ENCODE measurements at places on chromosomes 1 and 21.

DNA sequence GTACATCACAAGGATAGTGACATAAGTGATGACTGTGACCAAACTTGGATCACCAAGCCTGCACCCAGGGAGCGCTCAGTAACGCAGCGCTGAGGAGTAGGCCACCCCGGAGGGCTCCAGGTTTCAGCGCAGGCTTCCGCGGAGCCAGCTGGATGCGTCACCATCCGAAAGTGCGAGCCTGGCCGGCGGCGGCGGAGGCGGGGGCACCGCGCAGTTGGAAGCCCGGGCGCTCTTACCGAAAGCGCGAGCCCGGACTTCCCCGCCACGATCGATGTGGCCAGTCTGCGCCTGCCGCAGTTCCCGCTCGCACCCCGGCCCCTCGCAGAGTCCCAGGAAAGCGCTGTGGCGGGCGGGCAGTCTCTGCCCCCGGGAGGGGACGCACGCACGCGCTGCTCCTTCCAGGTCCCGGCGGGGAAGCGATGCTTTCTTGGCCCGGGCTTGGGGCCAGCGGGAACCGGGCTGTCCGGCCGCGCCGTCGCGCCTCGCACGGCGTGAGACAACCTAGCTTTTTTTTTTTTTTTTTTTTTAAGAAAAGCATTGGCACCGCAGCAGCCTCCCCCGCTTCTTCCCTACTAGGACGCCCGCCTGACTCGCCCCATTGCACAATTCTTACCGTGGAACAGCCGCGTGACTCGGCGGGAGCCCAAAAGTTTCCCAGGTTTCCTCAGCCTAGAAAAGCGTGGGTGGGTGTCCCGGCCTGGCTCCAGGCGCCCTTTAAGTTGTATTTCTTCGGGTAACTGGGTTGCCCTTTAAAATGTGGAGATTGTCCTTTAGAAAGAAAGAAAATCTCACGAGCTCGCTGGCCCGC lies 36.4 kb upstream of the JAK1 start:
- peak; percentile 93 for DNase-seq

DNA sequence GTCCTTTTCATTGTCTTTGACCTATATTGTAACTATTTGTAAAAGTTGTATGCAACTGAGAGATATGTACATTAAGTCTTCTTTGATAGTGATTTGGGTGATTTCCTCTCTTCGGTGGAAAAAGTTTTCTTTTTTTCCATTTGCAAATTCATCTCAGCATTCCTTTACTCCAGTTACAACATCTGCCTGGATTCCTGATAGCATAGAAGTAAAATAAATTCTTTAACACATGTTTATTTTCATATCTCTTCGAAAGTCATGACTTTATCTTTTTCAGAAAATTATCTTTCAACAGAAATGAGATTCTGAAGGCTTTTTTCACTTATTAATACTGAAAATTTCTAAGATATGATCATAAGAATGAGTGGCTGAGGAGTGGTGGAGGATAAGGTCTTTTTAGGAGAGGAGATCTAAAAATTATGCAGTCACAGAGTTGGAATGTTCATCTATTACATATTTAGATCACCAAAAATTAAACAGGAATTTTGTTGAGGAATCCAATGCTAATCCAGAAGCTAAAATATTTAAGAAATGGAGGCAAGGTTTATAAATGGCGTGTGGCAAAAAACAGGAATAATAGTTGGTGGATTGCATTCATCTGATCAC lies 400.5 kb downstream of the KCNT2 start:
- no peak for DNase-seq

DNA sequence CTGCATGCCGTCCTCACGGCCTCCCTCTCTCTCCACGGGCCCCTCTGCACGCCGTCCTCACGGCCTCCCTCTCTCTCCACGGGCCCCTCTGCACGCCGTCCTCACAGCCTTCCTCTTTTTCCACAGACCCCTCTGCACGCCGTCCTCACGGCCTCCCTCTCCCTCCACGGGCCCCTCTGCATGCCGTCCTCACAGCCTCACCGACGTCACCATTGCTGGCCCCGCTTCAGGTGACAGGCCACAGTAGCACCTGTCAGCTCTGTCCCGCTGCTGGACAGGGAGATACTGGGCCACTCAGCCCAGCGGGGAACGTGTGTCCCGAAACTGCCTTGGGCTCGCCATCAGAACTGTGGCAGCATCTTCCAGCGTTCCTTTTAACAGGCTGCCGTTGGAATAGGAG lies 82.8 kb upstream of the COL6A1 start:
- no peak for DNase-seq

- no peak for DNase-seq
These were observed at the start of gene DENND2C for GRCh38 chr1:114669562-114670082. Gene DENND2C (minus strand): TSS chr1:114670049. CDS start chr1:114625984, 44,065 bp downstream.

DNA sequence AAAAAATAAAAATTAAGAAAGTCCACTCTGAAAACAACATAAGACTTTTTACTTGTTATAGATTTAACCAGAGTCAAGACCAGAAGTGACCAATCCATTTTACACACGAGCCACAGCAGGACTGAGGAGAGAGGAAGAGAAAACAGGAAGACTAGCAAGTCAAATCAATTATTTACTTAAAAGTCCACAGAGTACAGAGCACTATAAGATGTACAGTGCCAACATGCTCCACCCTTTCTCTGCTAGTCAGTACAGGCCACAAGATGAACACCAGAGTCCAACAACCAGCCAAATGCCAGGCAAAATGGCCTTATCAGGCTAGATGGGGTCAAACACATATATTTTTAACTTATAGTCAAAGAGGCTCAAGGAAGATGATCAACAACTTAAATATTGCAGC lies 19.5 kb downstream of the LUZP1 start:
- no peak for DNase-seq

- DNase-seq = no peak
These were observed 9.3 kb downstream of the TMEM39B start for GRCh38 chr1:32082022-32082421.

- DNase-seq = peak; percentile 63
These were observed 182.3 kb downstream of the FCRL5 start for GRCh38 chr1:157369808-157370521.

- no peak for DNase-seq
These were observed 155.3 kb upstream of the JUN start for GRCh38 chr1:58939146-58939545.

DNA sequence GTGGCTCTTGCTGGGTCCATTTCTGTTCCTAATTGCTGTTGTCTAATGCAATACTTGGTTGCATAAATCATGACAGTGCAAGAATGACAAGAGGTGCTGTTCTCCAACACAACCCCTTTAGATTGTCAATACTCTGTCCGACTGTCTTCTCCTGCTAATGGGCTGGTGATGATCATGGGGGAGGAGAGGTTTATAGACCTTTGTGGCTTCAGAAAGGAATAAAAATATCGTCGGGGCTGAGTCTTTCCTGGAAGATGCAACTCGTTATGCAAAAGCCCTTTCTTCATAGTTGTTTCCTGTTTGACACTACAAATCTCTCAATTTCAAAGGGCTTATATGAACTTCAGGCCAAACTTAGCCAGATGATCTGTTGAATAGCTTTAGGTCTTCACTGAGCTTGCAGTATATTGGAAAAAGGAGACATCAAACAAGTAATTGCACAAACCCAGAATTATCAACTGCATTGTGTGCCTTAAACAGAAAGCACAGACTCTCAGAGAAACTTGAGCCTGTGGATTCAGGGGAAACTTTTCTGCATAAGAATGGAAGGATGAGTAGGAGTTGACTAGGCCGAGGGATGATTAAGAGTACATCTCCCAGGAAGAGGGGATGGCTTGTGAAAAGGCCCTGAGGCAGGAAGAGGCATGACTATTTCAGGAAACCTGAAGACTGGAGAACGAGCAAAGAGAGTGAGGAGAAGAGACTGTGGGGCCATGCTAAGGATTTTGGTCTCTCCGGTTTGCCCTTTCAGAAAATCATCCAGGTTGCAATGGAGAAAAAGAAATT lies 107.6 kb downstream of the TSEN15 start:
- DNase-seq = no peak

DNA sequence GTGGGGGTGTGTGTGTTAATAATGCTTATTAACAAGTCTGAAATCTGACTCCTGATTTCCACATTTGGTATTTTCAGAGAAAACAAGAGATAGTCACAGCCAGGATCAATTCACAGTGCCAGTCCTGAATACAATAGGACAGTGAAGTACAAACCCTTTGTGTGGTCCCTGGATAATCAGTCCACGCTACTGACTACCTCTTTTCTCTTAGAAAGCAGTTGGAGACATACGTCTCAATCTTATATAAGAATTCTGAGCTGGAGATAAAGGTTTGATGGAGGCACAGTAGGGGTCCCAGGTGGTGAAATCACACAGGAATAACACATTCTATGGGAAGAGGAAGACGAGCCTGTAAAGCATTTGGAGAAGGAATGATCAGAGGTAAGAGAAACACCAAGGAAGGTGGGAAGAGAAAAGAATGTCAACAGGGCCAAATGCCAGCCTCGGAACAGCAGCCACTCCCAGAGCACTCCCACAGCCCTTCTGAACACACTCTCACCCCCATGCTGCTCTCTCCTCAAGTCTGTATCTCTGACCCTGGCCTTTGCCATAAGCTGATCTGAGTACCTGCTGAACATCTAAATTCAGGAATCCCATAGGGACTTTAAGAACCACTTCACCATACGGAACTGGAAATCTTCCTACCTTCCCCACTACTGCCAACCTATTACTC lies 48.6 kb downstream of the TRAF5 start:
- no peak for DNase-seq

DNA sequence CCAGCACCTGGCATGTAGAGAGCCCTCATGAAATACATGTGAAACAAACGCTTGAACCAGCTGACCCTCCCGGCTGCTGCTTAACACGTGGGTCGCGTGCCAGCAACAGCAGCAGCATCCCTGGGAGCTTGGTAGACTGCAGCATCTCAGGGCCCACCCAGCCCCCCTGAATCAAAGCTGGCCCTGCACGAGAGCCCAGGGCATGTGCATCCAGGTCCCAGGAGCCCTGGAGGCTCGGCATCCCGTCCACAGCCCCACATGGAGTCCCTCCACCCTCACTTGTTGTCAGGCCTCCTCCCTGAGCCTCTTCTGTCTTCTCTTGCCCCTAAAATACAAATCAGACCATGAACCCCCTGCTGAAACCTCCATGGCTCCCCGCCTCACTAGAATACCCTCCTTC lies 123.1 kb downstream of the MATN1 start:
- no peak for DNase-seq

DNA sequence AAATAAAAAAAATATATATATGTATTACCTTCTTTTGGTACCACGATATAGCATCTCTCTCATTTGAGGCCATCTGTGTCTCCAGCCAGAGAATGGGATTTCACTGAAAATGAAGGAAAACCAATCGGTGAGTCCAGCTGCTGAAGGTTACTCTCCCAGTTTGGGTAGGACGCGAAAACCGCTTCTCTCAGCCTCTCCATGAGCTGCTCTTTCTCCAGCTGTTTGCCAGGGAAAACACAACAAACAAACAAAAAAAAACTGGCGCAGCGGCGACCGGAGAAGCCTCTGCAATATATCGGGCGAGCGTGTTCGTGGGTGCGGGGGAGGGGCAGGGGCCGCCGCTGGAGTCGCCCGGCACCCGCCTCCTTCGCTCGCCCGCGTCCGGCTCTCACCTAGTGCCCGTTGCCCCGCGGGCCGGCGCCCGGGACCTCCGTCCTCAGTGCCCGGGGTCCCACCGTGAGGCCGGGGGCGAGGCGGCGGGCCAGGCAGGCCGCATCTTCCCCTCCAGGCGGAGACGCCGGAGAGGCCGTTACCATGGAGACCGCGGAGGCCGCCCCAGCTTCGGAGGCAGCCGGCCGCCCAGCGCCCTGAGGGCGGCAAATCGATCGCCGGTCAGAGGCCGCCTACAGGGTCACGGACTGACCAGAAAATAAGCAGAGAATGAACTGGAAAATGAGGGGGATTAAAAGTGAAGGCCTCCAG lies 504 bp downstream of the PHTF1 start:
- DNase-seq = peak; percentile 83

DNA sequence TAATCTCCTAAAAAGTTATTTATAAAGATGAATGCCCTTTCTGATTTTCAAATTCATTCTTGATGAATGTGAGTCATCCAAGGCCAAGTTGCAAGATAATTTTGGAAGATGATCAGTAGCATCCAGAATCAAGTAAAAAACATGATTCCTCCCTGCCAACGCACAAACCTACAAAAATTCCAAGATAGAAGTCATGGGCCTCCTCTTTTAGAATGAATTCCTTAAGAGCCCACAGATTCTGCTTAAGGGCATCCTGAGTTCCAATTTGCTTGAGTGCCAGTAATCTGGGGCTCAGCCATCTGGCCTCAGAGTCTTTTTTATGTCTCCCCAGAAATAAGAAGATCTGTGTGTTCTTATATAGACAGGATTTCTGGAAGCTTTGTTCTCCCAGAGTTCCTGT lies 23.2 kb upstream of the SPATA6 start:
- no peak for DNase-seq

DNA sequence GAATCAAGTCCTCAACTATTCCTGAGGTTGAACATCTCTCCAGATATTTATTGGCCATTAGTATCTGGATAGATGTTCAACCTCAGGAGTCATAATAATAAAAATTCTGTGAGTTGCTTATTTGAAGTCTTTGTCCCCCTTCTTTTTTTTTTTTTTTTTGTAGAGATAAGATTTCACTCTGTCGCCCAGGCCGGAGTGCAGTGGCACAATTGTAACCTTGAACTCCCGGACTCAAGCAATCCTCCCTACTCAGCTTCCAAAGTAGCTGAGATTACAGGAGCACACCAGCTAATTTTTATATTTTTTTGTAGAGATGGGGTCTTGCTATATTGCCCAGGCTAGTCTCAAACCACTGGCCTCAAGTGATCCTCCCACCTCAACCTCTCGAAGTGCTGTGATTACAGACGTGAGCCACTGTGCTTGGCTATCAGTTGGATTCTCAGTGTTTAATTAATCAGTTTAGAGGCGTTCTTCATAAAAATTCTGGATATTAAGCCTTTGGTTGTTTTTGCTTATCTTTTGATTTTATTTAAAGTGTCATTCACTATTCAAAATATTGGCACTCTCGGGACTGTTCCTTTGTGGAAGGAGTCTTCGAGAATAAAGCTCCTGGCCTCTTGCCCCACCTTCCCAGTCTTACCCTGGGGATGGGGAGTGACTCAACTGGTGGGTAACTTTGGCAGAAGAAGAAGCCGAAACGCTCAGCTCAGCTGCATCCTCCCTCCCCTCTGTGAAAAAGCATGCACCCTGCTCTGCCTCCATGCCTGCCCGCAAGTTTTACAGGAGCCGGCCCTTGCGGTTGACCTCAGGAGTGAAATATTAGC lies 11.2 kb upstream of the HYI start:
- no peak for DNase-seq

GRCh38 chr1:67376381-67376780 lies 53.8 kb downstream of the SERBP1 start:
- no peak for DNase-seq

- peak; percentile 68 for DNase-seq
These were observed 110.1 kb upstream of the SLC44A3 start for GRCh38 chr1:94709891-94710581.

GRCh38 chr1:59428828-59429227 lies 131.9 kb downstream of the FGGY start:
- DNase-seq = no peak

DNA sequence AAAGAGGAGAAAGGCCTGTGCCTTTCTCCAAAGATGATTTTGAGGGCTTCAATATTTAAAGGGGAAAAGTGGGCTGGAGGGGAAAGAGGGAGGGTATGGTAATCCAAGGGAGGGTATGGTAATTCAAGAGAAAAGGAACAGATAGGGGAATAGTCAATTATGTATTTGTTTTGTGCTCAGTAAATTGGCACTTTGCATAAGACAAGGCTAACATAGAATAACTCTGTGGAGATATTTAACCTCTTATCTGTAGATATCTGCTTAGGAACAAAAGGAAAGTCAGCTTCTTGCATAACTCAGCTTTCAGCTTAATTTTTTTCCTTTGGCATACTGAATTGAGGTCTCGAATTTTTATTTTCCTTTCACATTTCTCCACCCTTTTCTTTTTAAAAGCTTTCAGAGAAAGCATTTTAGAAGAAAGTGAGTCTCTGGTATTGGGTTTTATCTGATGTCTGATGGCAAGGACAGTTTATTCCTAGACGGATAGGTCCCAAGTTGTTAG lies 119.9 kb upstream of the F3 start:
- no peak for DNase-seq
